Activated CD4-positive, CD25-positive, alpha-beta regulatory T cell treated with anti-CD3 and anti-CD28 coated beads, Interleukin-2, amount 50 U/mL, for 72 hours (primary cell): ENCODE measurements at places on chromosomes 13 and 19.
A peak's percentile ranks its signal among the peaks of the same experiment; 100 is the strongest.

GRCh38 chr13:83577183-83577582, 305.1 kb downstream of the SLITRK1 start:
- no peak for DNase-seq

GRCh38 chr13:87827479-87827878, 156.3 kb downstream of the SLITRK5 start:
- DNase-seq, result no peak

DNA sequence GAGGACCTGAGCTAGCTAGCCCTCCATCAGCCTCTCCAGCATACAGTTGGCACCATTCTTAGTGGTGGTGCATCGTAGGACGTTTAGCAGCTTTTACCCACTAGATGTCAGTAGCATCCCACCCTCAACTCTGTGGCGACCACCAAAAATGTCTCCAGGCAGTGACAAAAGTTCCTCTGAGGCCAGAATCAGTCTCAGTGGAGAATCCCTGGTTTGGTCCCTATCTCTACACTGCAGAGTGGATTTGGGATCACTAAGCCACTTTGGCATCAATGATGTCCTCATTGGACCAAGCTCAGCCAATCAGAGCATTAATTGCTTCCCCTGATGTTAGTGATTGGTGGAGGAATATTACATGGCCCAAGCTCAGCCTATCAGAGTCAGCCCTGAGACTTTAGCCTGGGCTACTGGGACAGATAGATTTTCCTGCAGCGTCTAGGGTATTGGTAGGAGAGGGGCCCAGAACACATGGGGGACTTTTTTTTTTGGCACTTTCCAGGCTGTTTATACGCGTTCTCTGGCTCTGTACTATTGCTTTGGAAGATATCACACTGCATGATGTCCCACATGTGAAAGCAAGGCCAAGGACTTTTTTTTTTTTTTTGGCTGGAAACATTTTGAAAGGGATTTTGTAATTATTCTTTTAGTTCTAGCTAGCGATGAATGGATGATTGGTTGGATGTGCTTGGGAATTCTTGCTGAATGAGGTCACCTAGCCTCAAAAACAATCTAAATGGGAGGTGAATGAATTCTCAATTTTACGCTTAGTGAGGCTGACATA, 7.0 kb downstream of the TMEM221 start:
- DNase-seq, result no peak

- peak; percentile 32 for DNase-seq
Observed at GRCh38 chr13:21344662-21345176, 114.4 kb downstream of the ZDHHC20 start.

DNA sequence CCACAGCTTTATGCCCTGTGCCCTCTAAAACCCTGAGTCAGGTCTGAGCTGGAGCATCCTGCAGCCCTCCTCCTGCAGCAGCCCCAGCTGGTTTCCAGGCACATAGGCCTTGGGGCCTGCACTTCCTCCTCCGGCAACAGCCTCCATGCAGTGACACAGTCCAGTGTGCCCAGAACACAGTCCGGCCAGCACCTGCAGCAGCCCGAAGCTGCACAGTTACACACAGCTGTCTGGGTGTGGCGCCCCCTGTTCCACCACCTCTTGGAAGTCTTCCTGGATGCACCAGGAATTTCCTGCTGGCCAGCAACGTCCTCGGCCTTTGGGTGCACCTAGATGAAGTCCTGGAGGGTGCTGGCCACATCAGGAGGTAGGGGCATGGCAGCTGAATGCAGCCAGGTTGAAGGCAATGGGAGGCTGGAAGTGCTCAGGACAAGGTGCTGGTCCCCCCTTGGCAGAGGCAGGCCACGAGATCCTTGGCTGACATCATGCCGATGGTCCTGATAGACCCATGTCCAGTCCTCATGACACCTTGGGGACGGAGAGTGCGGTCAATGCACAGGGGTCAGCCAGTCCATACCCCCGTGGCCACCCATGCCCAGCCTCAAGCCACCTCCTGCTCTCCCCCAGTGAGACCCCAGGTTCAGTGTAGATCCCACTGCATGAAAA, 27.1 kb upstream of the PARP4 start:
- no peak for DNase-seq

- DNase-seq, result no peak
Observed at GRCh38 chr19:16197188-16197621, 506 bp upstream of the AP1M1 start.

GRCh38 chr19:54916822-54917221, 10.9 kb downstream of the NCR1 start:
- DNase-seq, result no peak

GRCh38 chr19:782185-782877, 14.9 kb upstream of the PTBP1 start:
- DNase-seq, result no peak

GRCh38 chr13:101384929-101385328, 31.4 kb downstream of the NALCN start:
- no peak for DNase-seq

DNA sequence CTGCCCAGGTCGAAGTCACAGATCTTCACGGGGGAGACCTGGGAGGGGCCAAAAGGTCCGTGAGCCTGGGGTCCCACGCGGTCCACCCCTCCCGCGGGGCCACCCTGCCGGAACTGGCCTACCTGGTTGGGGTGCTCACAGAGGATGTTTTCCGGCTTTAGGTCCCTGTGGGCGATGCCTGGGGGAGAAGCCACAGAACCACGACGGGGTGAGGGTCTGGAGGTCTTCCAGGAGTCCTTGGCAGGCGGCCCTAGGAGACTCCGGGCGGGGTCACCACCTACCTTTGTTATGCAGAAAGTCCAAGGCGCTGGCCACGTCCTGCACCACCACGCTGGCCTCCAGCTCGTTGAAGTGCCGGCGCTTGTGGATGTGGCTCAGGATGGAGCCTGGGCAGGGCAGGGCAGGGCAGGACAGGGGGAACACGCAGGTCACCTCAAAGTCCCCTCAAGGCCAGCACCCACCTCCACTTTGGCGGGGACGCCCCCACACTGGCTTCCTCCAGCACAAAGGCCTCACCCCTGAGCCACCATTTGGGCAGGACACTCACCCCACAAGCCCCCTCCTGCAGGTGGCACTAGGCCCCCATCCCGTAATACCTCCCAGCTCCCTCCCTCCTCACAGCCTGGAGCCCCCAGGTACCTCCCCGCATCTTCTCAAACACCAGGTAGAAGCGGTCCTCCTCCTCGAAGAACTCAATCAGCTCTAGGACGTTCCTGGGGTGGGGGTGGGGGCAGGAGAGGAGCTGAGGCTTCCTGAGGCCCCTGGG, 8.4 kb downstream of the MKNK2 start:
- DNase-seq, result no peak

- DNase-seq, result no peak
Observed at GRCh38 chr13:98462946-98463345, 114.0 kb downstream of the STK24 start.

DNA sequence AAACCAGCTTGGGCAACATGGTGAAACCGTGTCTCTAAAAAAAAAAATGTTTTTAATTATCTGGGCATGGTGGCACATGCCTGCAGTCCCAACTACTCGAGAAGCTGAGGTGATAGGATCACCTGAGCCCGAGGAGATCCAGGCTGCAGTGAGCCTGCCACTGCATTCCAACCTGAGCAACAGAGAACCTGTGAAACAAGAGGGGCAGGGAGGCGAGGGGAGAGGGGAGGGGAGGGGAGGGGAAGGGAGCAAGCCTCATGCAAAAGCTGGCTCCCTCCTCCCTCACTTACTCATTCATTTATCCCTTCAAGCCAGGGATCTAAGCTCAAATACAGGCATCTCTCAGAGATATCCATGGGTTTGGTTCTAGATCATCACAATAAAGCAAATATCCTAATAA, 8.9 kb downstream of the ATP7B start:
- DNase-seq, result no peak

GRCh38 chr13:40520916-40521315, 145.5 kb downstream of the FOXO1 start:
- DNase-seq, result no peak

- no peak for DNase-seq
Observed at GRCh38 chr19:18321734-18322102, 1.2 kb downstream of the LSM4 start.

DNA sequence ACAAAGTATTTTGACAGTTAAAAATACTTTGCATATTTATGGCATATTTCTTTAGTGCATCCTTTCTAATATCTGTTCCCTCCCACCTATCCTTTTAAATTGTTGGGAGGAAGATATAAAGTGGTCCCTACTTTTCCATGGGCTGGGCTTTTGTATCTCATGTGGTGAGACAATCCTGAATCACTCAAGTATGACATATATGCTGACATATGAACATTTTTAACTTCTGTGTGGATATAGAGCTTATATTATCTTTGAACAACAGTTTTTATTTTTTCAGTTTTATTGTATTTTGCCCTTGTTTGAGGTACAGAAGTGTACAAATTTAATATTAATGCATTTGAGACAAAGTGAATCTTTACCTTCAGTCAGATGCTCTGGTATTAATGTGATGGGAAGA, 3.4 kb downstream of the ZMYM2 start:
- DNase-seq, result no peak

DNA sequence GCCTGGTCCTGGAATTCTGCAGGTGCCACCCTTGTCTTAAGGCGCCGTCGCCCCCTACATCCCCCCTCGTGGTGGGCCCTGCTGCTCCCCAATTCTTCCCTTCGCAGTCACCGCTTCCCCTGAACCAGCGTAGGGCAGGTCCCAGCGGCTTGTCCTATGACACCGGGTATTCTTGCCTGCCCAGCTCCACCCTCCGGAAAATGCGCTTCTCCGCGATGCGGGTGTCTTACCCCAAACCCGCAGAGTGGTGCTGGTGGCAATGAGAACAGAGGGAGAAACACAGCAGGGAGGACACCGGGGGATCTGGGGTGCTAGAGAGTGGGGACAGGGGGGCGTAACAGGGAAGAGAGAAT, 9.0 kb downstream of the ZNF808 start:
- no peak for DNase-seq

GRCh38 chr19:1888385-1888784, 3.1 kb upstream of the ABHD17A start:
- no peak for DNase-seq

GRCh38 chr13:32851083-32852069, 164.8 kb upstream of the KL start:
- no peak for DNase-seq

- no peak for DNase-seq
Observed at GRCh38 chr13:109945206-109945960, 159.0 kb upstream of the IRS2 start.

DNA sequence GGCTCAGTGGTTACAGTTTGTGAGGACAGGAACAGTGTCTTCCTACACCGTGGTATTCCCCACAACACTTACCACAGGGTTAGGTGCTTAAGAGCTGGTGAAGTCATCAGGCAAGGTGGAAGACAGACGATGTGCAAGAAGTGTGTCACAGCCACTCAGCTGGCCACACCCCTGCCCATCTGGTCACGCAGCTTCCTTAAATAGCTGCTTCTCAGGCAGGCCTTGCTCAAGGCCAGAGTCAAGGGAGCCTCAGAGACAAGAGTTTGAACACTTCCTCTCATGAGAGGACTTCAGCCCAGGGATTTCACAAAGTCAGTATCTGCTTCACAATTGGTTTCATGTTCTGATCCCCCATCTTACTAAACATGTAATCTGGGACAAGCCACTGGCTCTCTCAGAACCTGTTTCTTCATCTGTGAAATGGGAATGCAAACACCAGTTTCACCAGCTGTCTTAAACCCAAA, 80.3 kb upstream of the FRY start:
- DNase-seq, result no peak

DNA sequence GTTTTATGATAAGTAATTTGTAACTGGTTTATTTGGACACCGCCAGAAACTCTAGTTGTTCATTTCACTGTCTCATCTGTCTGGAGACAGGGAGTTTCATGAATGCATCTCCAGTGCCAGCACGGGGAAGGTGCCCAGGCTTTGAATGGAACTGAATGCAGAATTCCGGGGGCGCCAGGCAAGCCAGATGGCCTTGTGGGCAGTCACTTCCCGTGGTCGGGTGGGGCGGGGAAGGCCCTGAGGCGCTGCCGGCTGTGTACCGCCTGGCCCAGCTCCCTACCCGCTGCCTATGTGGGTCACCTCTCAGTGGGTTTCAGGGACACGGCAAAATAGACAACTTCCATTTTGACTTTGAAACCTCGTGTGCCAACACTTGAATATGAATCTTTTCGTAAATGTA, 28.8 kb upstream of the MCF2L start:
- DNase-seq, result no peak

DNA sequence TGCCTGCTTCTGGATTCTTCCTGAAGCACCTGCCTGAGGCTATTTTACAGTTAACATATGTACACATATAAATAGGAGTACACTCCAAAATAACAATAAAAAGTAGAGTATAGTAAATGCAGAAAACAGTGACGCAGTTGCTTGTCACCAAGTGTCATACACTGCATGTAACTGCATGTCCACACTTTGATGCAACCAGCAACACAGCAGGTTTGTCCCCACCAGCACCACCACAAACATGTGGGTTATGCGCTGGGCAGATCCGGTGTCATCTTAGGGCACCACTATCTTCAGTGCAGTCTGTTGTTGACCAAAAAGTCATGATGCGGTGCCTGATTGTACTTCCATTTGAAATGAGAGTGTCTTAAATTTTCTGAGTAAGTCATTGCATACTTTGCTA, 51.3 kb downstream of the COL4A2 start:
- DNase-seq, result no peak

GRCh38 chr19:48674921-48675824, 2.4 kb upstream of the NTN5 start:
- DNase-seq, result peak; percentile 69

DNA sequence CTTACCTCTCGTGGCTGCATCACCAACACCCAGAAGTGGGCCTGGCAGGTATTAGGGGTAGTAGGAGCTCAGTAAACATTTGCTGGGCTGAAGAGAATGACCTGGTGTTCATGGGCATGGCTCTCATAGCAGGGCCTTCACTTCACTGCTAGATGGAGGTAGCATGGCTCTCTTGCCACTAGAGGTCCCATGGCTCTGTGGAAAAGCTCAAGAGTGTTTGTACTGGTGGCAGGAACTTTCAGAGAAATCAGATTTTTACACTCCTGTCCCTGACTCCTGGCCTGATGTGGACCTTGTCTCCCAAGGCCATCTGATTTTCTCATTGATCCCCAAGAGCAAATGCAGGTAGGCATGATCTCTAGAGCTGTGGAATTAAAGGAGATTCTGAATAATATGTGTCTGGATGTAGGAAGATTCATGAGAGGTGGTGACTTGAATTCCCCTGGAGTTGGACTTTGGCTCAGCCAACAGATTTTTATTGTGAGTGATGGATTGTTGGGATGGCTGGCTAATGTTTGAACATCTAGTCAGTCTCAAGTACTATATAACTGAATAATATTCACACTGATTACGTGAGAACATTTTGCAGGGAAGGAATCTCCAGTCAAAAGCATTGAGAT, 5.7 kb downstream of the ZNF574 start:
- DNase-seq, result no peak
